ENCODE measurements at places on chromosomes 13 and 19. TPM values are rescaled to one million over a fixed set of nuclear protein-coding genes. Genes with fewer than 3 reads are reported as not detected.

The ZFP30 gene
- polyA plus RNA-seq = 7.1 TPM

- peak; percentile 19 for DNase-seq
Observed at GRCh38 chr13:21033212-21033840, 28.1 kb downstream of the LATS2 start.

The OVOL3 gene
- 0.36 TPM for polyA plus RNA-seq

GRCh38 chr19:10575011-10575716 lies 6.4 kb upstream of the CDKN2D start:
- DNase-seq = no peak

The PCP2 gene
- 0.34 TPM for polyA plus RNA-seq

The VSTM2B gene
- not detected for polyA plus RNA-seq

DNA sequence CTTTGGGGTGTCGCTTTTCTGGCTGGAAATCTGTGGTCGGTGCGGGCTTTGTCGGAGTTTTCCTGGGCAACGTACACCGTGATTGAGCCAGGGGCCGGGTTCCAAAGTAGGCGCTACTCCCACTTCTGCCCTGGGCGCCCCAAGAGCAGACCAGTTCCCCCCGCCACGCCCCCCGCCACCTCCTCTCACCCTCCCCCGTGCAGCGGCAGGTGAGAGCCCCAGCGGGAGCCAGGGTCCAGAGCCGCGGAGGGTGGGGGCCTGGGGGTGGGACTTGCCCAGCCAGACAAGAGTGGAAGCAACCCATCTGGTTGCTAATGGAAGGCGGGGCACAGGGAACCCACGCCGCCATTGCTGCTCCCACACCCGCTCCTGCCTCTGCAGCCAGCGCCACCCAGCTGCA lies 2195.9 kb downstream of the PCDH9 start:
- DNase-seq = no peak

DNA sequence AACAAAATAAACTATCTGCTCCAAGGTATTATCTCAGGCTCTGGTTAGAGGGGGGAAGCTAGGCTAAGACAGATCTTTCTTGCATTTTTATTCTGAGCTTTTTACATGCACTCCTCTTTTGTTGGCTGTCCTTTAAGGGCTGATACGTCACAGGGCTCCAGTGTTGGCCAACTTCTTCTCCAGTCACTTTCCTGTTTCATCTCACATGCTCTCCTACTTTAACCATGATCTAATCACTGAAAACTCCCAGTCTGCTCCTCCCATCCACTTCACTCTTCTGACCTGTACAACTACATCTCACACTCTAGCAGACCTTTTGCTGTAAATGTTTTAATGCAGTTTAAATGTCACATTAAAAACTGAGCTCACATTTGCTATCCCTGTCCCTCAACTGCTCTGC lies 510.0 kb upstream of the KLF12 start:
- DNase-seq = peak; percentile 52

The DAND5 gene
- 0.07 TPM for polyA plus RNA-seq
